Colonic mucosa (tissue), 4 donors: ENCODE measurements at places on chromosomes 2 and 18. TPM values are rescaled to one million over a fixed set of nuclear protein-coding genes. Genes with fewer than 3 reads are reported as not detected.

GRCh38 chr2:9419541-9419940 is 3.8 kb downstream of the ITGB1BP1 start:
- no peak overlapping the region for H3K4me3 ChIP-seq
- H3K27ac ChIP-seq: no peak overlapping the region
- DNase-seq: no peak
- no peaks in the 10 kb centered on the region for H3K36me3 ChIP-seq
- H3K27me3 ChIP-seq: no peaks in the 10 kb centered on the region

DNA sequence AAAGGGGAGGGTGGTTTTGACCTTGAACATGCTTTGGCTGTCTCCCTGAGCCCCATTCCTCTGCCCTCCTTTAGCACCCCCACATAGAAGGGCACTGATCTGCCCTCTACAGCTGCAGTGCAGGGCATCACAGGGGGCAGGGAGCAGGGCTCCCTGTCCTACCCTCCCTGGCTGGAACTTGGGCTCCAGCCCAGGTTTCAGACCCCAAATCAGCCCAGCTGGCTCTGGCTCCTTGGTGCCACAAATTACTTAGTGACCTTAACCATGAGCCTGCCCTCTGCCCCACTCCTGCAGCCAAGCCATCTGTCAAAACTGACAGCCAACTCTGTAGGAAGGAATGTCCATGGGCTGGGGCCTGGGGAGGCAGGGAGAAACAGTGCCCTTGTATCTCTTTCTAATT is 105.6 kb downstream of the MAPK4 start:
- no peak overlapping the region for H3K4me3 ChIP-seq
- no peaks in the 10 kb centered on the region for H3K36me3 ChIP-seq
- H3K4me1 ChIP-seq: no peaks in the 10 kb centered on the region
- H3K27me3 ChIP-seq: no peaks in the 10 kb centered on the region

Gene ATP8B1
- total RNA-seq: 263 TPM

- H3K36me3 ChIP-seq: no peaks in the 10 kb centered on the region
- no peak for DNase-seq
- no peaks in the 10 kb centered on the region for H3K27me3 ChIP-seq
Observed at GRCh38 chr2:19046986-19047780, 311.2 kb downstream of the OSR1 start.

GRCh38 chr2:67067656-67068055 is 329.5 kb upstream of the ETAA1 start:
- H3K36me3 ChIP-seq: no peaks in the 10 kb centered on the region
- H3K27me3 ChIP-seq: no peaks in the 10 kb centered on the region
- DNase-seq: no peak
- no peak overlapping the region for H3K27ac ChIP-seq

GRCh38 chr2:23772056-23772455 is 154.9 kb downstream of the ATAD2B start:
- H3K4me3 ChIP-seq: no peak overlapping the region
- H3K27ac ChIP-seq: no peak overlapping the region
- no peaks in the 10 kb centered on the region for H3K4me1 ChIP-seq
- DNase-seq: no peak
- no peaks in the 10 kb centered on the region for H3K36me3 ChIP-seq

DNA sequence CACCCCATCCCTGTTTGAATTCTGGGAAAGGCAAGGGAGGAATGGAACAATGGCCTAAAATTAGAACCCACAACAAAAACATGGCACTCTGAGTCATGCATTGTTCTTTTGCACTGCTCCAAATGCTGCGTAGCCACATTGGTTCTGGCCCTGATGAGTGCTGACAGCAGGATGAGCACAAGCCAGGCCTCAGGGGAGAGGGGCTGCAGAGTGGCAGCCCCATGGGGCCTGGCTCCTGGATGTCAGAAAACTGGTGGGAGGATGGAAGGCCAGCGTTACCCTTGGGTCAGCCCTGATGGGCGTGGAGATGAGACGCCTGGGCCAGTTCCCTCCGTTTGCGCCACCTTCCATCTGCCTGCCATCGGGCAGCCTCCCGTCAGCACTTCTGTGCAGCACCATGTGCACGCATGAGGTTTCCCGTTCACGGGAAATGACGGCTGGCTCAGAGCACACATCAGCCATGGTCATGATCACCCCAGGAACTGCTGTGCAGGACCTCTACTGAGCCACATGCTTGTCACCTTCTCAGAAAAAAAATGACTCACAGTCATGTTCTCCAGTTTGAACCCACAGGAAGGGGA is 65.6 kb downstream of the CYP26B1 start:
- no peaks in the 10 kb centered on the region for H3K27me3 ChIP-seq
- H3K4me1 ChIP-seq: no peaks in the 10 kb centered on the region
- DNase-seq: no peak
- H3K36me3 ChIP-seq: no peaks in the 10 kb centered on the region
- no peak overlapping the region for H3K4me3 ChIP-seq
- H3K27ac ChIP-seq: no peak overlapping the region

Gene SLC4A5
- 0.45 TPM for total RNA-seq

DNA sequence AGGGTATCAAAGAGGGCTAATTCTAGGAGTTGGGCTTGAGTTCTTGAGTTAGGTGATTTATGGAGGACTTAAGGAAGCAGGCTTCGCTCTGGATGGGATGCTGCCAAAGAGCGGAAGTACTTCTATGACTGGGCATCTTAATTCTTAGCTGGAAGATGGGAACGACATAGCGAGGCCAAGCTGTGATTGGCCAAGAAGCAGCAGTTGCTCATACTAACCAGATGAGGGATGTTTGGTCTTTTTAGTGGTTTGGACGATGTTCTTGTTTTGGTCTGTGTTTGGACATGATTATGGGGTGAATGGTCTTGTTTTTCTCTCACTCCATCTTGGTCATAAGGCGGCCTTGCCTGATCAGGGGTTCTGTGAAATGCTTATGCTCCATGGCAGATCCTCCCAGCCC is 133.7 kb downstream of the MSH2 start:
- no peak for DNase-seq
- H3K36me3 ChIP-seq: no peaks in the 10 kb centered on the region
- no peak overlapping the region for H3K4me3 ChIP-seq
- H3K27ac ChIP-seq: no peak overlapping the region

Gene PID1
- total RNA-seq: 40.3 TPM

Gene TUBA4B
- not detected for total RNA-seq

DNA sequence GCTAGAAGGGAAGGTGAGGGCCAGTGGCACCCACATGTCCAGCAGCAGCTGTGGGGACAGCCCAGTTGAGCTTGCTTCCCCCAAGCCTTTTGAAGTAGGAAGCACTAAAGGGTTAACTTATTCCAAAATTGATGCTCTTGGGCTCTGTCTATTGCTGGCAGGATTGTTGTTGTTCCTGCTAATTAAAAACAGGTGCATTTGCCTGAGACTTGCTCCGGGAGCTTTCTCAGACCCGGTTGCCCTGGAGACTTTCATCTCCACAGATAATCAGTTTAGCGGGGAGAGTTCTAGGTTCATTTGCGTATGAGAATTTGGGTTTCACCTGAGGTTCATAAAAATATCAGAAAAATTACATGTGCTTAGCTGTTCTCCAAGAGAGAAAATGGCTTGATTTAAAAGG is 277.3 kb downstream of the LRATD1 start:
- H3K4me1 ChIP-seq: no peaks in the 10 kb centered on the region
- no peaks in the 10 kb centered on the region for H3K36me3 ChIP-seq
- no peaks in the 10 kb centered on the region for H3K27me3 ChIP-seq

Gene IMPA2
- 150 TPM for total RNA-seq

Gene EPAS1
- total RNA-seq: 140 TPM

Gene FSHR
- total RNA-seq: not detected

Gene KATNAL2
- 2.2 TPM for total RNA-seq

DNA sequence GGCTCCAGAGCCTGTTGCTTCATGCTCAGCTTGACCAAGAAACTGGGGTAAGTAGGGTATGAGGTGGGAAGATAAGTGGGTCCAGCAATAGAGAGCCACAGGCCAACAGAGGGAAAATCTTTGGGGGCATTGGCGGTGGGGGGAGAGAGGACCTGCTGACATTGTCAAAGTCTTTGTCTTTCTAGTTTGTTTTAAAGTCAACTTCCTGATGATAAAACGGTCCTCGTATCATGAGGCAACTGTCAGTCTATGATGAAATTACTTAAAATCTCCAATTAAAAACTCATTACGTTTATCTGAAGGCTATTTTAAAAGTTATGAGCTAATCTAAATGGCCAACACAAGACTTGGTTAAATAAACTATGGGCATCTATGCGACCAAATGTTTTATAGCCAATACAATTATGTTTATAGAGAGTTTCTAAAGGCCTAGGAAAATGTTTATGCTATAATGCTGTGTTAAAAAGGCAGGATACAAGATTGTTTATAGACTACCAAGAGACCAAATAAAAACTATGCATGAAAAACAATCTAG is 84.4 kb upstream of the CD28 start:
- no peak overlapping the region for H3K27ac ChIP-seq
- H3K4me1 ChIP-seq: peaks cover 5% of the 10 kb centered on the region
- no peaks in the 10 kb centered on the region for H3K36me3 ChIP-seq
- DNase-seq: no peak
- no peak overlapping the region for H3K4me3 ChIP-seq
- H3K27me3 ChIP-seq: no peaks in the 10 kb centered on the region
